ENCODE measurements at places on chromosomes 7 and 10.

DNA sequence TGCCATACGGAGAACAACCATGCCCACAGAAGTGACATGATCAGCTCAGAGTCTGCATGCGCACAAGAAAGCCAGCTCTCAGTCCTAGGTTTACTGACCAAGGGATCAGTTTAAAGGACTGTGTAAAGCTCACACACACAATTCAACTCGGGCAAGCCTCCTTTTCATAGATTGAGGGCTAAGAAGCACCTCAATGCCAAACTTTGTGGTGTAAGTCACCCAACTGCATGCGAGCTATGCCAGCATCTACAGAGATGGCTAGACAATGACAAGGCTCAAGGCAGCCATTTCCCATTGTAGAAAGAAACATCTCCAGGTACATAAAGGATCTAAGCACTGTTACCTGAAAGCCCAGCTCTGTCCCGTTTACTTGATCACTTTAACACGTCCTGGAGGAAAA is 36.8 kb downstream of the GPAM start:
- no peak for DNase-seq

GRCh38 chr7:138934861-138935260 is 46.3 kb downstream of the KIAA1549 start:
- DNase-seq, result no peak

- DNase-seq, result no peak
Observed at GRCh38 chr10:15579605-15580004, 140.1 kb downstream of the ITGA8 start.

DNA sequence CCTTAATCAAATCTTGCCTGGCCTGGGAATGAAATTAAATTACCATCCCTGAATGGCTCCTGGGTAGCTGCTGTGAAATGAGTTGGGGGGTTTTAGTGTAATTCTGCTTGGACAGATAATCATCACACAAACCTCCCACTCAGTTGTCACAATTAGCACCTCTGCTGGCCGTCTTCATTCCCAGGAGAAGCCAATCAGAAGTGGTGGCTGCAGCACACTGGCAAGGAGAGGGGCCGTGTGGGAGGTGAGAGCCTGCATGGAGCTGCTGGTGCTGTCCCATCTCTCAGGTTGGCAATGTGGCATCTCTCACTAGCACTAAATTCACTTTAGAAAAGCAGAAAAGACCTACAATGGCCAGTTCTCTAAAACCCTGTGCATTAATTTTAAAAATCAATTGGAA is 92.5 kb downstream of the NT5C2 start:
- DNase-seq, result no peak

DNA sequence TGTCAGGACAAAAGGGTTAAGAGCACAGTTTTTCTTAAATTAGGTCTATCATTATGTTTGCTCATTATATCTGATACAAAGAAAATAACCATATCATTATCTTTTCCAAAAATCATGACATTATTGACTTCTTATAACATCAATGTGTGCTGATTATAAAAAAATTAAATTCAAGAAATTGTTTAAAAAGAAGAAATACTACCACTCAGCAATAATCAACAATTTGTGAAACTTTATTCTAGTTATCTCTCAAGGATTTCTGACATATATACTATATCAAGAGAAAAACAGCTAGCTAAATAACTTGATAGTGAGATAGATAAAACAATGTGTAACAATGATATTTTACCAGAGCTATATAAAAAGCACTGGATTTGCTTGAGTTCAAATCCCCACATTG is 360.7 kb upstream of the PHF14 start:
- DNase-seq, result no peak

DNA sequence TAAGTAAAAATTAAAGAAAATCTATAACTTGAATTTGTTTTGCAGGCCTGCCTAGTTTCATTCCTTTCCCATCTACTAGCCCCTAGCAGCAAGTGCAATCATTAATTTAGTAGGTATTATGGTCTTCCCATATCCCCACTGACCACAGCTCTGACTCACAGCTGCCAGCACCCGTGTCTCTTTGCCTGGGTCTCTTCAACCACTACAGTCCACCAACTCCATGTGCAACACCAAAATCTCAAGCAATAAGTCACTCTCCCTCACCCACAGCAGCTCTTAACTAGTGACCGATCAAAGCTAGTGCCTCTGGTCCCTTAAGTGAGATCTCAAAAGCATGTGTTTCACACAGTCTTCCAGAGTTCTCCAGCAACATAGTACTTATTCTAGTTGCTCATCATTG is 26.0 kb upstream of the THSD7A start:
- DNase-seq, result no peak

- DNase-seq, result peak; percentile 26
Observed at GRCh38 chr10:11742779-11743298, 657 bp downstream of the ECHDC3 start.

GRCh38 chr7:149872419-149873073 is 1.2 kb upstream of the ATP6V0E2 start:
- DNase-seq, result no peak

GRCh38 chr10:101258179-101258885 is 29.1 kb upstream of the LBX1 start:
- no peak for DNase-seq

GRCh38 chr7:155258226-155258560 is 39.5 kb upstream of the INSIG1 start:
- no peak for DNase-seq

GRCh38 chr10:71466330-71466729 is 69.6 kb downstream of the CDH23 start:
- DNase-seq, result no peak

DNA sequence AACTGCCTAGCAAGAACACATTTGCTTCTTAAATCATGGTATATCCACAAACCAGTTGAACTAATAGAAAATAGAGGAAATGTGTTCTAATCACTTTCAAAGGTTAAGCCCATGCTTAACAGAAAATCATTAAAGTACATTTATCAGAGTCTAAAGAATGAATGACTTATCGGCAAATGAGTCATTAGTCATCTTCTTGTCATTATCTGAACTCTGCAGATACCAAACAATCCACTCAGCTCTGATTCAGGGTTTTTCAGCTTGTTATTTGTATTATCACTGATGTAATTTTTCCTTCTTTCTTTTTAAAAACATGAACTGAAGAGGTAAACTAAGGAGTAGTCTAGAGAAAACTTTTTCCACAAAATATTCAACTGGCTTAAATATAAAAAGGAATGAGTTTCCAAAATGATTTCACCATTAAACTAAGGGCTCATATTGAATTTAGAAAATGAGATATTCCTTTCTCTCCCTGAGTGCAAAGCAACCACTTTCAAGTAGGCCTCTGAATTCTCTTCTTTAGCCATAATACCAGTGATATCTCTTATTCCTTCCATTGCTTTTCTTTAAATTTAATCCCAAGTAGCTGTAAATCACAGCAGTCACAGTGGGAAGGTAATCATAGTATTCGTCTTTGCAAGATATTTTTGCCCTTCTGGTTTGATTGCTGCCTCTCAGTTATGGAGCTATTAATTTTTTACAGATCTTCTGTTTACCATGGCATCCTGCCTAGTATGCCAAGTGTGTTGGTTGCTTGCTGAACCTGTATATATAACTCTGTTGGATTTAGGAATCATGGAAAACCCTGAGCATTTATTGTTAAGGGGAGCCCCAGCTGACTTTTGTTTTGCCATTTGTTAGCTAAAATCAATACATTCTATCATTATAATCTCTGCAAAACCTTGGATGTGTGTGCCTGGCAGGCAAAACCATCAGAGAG is 125.1 kb downstream of the THSD7A start:
- no peak for DNase-seq

DNA sequence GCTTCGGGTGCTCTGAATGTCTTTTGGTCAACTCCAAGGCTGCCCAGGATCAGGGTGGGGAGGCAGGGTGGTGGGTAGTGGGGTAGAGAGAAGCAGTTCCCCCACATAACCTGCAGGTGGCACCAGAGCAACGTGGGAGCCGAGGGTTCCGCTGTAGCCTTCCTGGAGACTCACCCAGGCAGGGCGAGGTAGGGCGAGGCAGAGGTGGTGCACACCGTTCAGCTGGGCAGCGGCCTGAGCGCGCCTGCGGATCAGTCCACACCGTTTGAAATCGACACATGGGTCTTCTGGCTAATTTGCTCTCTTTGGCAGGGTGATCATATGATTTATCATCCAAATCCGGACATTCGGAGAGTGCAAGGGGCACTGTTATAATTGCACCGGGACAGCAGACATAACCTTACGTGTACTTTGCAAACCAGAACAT is 41.4 kb upstream of the MAP3K8 start:
- peak; percentile 70 for DNase-seq

GRCh38 chr7:152931633-152932032 is 172.1 kb downstream of the ACTR3B start:
- DNase-seq, result no peak

- DNase-seq, result no peak
Observed at GRCh38 chr10:123463181-123463580, 203.0 kb upstream of the GPR26 start.

DNA sequence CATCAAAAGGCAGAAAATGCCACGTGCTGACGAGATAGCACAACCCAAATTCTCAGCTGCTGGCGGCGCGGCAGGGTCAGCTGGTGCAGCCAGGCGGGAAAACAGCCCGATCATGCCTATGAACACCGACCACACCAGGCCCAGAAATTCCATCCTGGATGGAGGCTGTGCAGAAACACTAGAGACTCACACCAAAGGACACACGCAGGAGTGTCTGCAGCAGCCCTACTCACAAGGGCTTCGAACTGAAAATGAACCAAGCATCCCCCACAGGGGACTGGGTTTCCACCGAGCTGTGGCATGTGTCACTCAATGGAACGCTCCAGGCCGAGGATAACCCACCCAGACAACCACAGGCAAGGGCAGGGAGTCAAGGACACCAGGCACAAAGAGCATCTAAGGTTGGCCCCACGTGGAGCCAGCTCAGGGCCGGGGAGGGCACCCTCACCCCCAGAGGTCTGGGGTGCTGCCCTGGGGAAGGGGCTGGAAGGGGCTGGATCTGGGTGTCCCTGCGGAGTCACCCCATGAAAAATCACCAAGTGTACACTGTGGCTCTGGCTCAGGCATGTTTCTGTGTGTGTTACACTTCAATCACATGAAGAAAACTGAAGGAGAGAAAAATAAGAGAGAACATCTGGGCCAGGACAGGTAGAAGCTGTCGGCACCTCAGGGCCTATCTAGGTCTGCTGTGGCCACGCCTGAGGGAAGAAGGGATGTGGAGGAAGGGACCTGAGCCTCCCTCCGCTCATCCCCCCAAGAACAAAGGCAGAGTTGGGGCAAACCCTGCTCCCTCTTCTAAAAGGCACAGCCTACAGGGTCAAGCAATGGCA is 33.0 kb downstream of the RASGEF1A start:
- DNase-seq, result no peak

DNA sequence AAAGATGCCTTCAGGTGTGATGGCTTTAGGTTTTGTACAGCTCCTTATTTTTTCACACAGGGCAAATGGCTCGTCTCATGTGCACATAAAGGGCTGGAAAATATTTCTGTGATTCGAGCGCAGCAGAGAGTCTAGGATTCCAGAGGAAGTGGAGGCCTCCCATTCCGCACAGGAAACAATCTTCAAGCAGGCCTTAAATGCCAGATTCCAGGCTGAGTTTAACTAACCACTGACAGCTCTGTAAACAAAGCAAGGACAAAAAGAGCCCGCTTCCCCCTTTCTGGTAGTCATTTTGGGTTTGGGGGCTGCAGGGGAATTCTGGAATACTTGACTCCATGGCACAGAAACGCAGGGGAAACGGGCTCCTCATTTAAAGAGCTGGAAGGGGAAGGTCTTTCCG is 87.2 kb downstream of the CALD1 start:
- DNase-seq, result no peak

DNA sequence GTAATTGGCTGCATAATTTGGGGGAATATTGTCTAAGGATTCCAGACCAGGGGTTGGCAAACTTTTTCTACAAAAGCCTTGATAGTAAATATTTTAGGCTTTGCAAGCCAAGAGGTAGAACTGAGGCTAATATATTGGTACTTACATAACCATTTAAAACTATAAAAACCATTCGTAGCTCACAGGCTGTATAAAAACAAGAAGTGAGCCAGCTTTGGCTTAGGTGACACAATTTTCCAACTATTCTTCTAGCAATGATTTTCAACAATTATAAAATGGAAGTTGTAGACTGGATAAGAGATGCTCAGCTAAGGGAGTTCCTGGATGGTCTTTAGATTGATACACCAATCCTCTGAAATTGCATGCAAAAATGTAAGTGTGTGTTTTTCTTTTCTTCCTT is 1.4 kb downstream of the GPR141 start:
- no peak for DNase-seq

- no peak for DNase-seq
Observed at GRCh38 chr10:85608706-85609105, 757.9 kb downstream of the GRID1 start.

DNA sequence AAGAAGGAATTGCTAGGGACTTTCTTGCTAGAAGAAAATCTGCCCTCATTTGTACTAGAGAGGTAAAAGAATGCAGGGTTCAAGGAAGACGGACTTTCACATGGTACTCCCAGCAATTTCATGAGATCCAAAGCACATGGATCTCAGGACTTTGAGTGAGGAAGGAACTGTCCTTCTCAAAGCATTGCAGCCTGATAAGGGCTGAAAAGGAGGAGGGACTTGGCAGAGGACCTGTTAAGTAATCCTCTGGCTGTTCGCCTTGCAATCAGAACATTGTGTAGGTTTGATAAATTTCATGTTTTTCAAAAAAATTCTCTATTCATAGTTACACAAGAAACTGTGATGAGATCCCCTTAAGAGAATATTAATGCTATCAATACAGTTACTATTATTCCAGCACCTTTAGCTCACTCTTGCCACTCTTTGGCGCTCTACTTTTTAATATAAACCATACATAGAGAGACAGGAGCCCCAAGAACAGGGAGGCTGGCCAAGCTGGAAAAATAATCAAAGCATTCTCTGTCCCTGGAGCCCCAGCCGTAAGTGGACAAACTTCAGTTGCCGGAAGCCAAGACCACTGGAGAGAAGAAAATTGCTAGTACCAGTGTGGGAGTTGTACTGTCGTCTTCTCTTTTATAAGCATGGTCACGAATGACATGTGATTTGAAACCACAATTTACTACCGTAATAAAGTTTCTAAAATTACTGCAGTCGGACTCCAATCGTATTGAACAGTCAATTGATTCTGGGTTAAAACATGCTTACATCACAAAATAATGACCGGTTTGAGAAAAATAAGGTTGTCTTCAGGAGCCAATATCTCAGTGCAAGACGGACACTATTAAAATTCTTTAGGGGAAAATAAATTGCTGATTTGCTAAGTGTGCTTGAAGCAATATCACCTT is 424.4 kb downstream of the SDK1 start:
- no peak for DNase-seq

- peak; percentile 49 for DNase-seq
Observed at GRCh38 chr7:75639071-75639885, 99.5 kb downstream of the HIP1 start.
